ENCODE measurements at places on chromosomes 13 and 19.

GRCh38 chr19:47768604-47769003 lies 9.9 kb upstream of the SELENOW start:
- DNase-seq: no peak

DNA sequence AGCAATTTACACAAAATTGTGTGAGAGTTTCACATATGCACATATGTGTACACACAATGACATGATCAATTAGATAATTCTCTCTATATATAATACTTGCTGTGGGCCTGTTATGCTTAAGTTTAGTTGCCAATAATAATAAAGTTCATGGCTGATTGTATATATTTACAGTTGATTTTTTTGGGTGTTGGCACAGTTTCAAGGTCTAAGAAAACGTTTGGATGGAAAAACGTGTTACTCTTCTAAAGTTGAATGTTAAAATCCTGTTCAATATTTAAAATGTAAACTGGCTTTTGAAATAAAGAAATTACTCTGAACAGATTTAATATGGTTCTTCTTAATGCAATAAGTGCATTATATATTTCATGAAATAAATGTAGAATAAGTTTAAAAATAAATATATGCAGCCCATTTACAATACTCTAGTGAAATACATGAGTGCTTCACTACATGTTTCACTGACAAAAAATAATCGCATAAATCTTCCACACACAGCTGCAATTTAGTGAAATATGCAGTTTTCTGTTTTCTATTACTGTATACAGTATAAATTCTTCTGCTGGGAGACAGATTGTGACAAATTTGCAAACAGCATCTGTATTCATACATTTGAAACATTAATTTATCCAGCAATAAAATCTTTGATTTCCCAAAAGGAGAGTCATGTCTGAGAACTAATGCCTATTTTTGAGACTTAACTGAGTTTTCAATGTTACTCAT lies 586.9 kb upstream of the KLHL1 start:
- no peak for DNase-seq

DNA sequence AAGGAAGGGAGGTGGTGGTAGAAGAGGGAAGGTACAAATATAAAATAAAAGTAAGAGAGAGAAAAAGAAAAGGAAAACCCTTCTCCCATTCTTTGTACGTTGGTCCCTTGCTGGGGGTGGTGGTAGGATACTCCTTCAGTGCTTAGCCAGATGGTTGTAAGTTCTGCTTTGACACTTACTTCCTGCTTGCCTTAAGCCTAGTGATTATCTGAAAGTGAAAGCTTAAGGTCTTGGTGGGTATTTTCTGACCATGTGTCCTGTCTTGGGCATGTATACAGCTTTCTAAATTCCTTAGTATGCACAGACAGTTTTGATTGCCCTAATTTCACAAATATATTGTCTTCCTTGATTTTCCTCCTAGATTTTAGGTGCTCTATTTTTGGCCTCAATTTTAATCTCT lies 314.8 kb downstream of the PCDH17 start:
- DNase-seq: peak; percentile 1

GRCh38 chr13:39402221-39402970 lies 200.6 kb downstream of the LHFPL6 start:
- DNase-seq: no peak

- DNase-seq: no peak
These were observed 653 bp downstream of the MVB12A start for GRCh38 chr19:17420475-17420924.

GRCh38 chr13:43232873-43233265 lies 209.5 kb downstream of the DNAJC15 start:
- no peak for DNase-seq

DNA sequence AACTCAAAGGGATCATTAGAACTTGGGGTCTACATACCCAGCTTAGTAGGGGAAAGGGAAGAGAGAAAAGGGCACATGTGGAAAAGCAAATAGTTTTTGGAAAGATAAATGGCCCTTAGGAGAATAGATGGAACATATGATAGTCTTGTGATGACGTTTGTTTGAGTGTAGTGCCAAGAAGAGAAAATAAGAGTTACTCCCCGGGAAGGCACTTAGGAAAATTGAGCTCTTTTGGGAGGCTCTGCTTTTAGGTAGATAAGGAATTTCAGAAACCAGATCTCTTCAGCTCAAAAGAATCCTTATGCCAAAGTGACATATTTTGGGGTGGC lies 44.8 kb upstream of the SERTM1 start:
- DNase-seq: no peak

DNA sequence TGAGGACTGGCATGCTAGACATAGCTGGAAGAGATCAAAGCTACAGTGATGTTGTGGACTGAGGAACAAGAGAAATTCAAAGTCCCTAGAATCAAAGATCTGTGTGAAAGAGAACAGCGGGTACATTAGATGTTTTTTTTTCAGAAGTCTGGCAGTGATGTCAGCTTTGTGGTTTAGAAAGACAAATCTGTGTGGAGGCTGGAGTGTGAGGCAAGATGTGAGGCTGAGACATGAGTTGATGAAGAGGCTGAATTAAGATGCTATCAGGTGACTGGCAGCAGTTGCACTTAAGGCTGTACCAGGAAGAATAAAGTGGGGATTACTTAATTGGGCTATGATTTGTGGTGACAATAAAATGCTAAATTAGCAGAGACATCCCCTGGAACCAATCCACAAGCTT lies 46.5 kb downstream of the DNAJC3 start:
- DNase-seq: no peak

DNA sequence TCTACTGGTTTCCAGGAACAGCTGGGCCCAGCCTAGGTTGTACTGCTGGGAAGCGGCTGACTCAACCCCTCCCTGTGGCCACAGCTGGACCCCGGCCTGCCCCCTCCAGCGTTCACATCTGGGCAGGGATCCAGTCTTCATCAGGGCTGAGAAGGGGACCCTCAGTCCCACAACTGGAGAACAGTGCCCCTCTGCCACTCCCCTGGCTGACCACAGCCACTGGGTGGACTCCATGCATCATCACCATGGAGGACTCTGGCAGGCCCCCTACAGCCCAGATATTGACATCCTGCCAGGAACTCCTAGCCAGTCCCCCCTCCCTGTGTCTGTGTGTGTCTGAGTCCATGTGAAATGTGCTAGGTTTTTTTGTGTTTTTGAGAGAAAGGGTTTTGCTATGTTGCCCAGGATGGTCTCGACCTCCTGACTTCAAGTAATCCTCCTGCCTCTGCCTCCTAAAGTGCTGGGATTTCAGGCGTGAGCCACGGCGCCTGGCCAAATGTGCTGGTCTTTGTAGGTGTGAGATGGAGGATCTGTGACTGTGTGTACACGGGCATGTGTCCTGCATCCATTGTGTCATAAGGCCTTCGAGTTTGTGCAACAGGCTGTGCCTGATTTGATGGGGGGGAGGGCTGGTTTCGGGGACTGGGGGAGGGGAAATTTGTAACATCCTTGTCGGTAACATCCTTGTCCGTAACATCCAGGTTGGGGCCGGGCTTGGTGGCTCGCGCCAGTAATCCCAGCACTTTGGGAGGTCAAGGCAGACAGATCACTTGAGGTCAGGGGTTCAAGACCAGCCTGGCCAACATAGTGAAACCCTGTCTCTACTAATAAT lies 4.0 kb upstream of the HOOK2 start:
- no peak for DNase-seq

GRCh38 chr13:29502391-29503008 lies 93.0 kb downstream of the SLC7A1 start:
- DNase-seq: no peak

DNA sequence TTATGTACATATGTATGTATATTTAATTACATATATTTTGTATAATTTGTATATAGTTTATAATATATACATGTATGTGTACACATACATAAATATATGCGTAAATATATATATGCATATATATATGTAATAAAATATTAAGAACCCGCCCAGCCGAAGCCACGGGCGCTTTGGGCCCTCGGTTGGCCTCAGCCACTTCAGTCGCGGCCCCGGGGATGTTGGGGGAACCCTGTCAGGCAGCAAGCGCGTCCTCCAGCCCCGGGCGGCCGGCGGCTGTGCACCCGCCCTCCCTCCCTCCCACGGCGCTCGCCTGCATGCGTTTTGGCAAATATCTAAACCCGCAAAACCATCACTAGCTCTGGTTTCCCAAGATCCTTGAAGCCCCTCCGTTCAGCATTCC lies 7.9 kb upstream of the ZNF606 start:
- DNase-seq: no peak

- peak; percentile 48 for DNase-seq
These were observed 94.0 kb upstream of the RFC3 start for GRCh38 chr13:33723772-33724435.

GRCh38 chr19:18269070-18269723 lies 5.1 kb downstream of the IQCN start:
- DNase-seq: no peak

- DNase-seq: no peak
These were observed 24.5 kb upstream of the ZNF83 start for GRCh38 chr19:52662631-52663030.

DNA sequence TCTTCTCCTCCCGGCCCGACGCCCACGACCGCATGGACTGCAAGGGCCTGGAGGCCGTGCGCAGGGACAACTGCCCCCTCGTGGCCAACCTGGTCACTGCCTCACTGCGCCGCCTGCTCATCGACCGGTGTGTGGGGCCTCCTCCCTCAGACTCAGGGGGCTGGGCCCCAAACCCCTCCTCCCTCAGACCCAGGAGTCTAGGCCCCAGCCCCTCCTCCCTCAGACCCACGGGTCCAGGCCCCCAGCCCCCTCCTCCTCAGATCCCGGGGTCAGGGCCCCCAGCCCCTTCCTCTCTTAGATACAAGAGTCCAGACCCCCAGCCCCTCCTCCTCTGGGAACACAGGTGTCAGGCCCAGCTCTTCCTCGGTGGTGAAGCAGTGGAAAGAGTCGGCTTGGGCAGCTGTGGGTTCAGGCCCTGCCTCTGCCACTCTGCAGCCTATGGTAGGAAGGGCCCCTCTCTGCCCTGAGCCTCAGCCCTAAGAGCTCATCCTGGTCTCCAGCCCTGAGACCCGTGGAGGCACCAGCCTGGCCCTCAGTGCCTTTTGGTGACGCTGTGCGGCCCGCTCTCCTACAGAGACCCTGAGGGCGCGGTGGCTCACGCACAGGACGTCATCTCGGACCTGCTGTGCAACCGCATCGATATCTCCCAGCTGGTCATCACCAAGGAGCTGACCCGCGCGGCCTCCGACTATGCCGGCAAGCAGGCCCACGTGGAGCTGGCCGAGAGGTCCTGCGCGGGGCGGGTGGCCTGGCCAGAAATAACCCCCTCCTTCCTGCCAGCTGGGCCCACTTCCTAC lies 3.7 kb upstream of the SPIB start:
- DNase-seq: peak; percentile 94

GRCh38 chr19:49071860-49072547 lies 495 bp downstream of the KCNA7 start:
- no peak for DNase-seq

DNA sequence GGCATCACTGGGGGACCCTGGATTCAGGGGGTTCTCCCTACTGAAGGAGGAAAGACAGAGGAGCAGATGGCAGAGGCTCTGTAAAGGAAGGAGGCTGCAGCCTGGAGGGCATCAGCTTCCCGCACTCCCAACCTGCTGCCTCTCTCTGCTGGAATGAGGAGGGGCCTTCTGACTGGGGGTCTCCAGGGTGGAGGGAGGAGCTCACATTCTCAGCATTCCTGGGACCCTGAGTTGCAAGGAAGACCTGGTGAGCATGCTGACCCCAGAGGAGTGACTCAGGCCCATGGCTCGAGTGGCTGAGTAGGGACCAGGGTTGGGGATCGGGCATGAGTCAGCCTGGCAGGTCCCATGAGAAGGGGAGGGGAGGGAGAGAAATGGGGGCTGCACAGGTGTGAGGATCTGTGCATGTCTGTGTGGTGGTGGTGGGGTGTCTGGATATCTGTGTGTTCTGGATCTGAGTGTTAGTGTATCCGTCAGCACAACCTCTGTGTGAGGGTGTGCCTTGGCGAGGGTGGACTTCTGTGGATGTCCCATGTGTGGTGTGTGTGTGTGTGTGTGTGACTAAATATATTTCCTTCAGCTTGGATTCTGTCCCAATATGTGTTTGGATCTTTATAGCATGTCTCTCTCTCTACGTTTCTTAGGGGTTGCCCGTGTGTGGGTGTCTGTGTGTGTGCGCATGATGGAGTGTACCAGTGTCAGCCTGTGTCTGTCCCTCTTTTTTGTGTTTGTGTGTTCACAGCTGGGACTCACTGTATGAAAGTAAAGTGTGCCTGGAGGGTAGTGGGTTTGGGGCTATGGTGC lies 4.6 kb downstream of the AXL start:
- no peak for DNase-seq

Data from GM13976 (cell line).